Stimulated activated CD4-positive, alpha-beta T cell treated with anti-CD3 and anti-CD28 coated beads, Interleukin-1b, Interleukin-23, amount 100 ng/mL, for 1 hour (primary cell): ENCODE measurements at places on chromosomes 12 and 14.

DNA sequence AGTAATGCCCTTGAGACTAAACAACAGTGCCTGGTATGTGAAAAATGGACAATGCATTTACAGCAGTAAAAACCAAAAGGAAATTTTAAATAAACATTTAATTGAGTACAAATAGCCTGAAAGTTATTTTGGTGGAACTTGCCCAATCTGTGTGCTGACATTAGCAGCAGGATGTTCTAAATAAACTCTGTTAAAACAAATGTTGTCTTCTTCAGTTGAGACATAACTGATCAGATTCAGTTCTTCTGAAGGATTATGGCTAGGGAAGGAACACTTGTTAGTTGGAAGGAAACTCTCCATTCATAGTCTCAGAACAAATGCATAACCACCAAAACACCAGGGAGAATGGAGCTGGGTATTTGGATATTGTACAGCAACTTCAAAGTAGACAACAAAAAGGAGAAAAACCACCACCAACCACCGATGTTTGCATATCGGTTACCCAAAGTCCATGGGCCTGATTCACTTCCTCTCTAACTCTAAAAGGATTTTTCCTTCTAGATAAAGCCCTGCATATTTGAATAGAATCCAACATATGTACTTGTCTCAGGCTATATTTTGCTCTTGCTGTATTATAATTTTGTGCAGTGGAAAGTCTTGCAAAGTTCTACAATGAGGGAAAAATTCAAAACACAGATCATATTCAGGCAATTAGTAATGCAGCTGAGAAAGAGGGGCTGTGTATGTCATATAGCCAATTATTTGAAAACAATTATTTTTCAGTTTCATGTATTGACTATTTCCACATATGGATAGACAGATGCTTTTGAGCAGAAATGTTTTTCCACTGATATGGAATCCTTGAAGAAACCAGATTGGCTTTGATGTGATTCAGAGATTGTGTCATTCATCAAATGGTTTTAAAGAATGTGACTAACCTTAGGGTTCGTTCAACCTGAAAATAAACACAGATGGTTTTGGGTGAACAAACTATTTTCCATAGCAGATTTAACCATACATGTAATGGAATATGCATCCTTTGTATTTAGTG, 152.2 kb upstream of the BMP4 start:
- DNase-seq, result no peak

GRCh38 chr12:90816353-90817089, 138.5 kb downstream of the CCER1 start:
- DNase-seq, result no peak

GRCh38 chr12:13563743-13564125, 367.2 kb downstream of the EMP1 start:
- DNase-seq, result no peak

DNA sequence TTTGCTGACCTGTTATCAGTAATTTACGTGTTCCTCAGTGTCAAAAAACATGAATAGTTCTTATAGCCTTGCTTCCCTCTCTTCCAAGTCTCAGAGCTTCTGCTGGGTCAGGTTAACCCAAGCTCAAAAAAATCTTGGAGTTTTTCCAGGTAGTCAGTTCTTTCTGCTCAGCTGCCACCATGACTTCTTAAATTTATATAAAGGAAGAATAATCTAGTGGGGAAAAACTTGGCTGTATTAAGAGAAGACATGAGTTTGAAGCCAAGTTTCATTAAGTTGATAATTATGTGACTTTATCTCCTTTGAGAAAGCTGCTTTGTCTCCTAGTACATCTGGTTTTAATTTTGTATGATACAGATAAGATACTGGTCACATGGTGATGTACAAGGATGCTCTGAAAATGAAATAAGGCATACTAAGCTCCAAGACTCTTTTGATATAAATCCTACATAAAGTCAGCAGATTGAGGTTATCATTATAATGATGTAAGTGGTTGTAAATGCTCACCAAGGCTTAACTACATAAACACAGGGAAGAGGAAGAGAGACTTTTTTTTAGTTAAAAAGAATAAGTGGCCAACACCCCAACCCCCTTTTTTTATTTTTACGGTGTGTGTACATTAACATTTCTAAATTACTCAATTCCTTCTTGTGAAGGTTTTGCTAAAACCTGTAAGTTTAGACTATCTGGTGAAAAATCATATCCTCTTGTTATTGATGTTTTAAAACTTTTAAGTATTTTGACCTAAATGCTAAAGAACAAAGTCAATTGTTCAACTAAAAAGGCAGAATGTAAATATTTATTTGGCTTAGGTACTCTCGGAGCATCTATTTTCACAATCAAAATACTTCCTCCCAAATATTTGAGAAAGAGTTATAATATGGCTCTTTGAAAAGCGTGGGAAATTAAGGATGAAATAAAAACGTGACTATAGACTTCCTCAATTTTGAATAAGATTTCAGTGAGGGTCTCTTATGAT, 84.1 kb upstream of the SLC38A2 start:
- no peak for DNase-seq

- no peak for DNase-seq
Observed at GRCh38 chr12:10135126-10135525, 5.1 kb upstream of the CLEC7A start.

DNA sequence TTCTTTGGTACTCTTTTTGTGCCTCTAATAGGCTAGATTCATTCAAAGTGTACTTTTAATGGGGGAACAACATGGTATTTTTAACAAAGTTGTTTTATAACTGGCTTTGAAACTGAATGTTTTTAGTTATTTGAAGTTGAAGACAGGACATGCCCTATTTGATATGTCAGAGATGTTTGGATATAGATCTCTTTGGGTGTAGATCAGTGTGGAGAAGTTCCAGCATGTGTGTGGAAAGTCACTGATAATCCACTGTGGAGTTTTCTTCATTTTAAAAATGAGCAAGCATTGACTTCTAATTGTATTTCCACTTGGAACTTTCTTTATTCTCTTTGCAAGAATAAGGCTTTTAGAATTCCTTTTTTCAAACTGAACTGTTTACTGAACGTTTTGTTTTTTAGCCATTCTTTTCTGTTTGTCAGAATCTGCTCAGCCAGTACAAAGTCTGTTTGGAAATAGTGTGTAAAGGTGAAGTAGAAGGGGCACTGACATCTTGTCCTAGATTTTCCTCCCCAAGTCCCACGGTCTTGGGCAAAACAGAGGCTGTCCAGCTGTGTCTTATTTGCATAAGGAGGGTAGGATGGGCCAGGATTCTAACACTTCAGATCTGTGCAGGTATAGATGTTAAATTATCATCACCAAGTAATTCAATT, 35.0 kb downstream of the TDP1 start:
- no peak for DNase-seq

DNA sequence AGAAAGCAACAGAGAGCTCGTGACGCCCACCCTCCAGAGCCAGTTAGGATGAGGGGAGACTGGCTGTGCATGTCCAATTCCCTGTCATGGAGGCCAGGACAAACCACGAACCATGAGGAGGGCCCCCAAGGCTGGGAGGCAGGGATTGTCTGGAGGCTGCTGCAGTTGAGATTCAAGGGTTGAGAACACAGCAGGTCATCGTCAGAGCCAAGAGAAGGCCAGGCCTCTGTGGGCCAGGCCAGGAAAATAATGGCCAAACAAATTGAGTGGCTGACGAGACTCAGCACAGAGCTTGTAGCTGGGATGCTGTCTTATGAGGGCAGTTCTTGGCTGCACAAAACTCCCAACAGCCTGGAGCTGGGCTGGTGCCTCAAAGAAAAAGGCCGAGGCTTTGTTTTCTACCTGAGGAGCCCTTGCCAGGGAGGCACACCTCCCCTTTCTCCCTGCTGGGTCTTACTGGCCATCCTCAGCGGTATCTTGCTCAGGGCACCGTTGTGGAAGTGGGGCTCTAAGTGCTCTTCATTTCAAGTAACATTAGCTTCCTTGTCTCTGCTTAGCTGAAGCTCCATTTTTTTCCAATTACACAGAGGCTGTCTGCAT, 665.9 kb downstream of the BCL11B start:
- DNase-seq, result no peak

GRCh38 chr12:3362737-3363136, 128.3 kb upstream of the PRMT8 start:
- no peak for DNase-seq

DNA sequence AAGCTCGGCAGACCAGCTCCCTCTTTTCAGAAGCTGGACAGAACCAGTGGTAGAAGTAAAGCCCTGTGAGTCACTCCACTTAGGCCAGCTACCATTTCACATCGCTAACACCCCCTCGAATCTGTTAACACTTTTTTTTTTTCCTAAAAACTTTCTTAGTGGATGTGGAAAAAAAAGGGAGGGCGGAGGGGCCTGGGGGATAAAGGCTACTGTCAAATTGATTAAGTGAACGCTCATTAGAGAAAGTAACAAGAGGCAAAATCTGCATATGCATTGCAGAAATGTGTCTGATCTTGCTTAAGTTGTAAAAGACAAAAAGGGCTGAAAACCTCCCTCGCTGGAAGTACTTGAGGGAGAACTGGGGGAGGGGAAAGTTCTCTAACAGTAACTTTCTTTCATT, 86.6 kb upstream of the OTX2 start:
- DNase-seq, result no peak

DNA sequence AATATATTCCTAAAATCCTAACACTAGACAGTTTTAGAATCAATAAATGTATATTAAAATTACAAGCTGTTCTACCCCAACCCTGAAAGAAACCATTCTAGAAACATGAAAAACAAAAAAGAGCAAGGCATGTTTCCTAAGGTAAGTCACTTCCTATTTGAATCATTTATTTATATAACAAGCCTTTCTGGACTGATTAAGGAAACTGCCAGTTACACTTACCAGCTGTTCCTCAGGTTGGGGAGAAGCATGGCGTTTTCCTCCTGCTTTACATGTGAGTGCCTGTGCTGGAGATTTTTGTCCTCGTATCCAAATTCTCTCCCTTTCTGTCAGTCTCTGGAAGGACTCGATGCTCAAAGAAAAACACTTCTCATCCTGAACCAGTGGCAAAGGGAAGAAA, 183.3 kb downstream of the EFCAB11 start:
- DNase-seq, result no peak

DNA sequence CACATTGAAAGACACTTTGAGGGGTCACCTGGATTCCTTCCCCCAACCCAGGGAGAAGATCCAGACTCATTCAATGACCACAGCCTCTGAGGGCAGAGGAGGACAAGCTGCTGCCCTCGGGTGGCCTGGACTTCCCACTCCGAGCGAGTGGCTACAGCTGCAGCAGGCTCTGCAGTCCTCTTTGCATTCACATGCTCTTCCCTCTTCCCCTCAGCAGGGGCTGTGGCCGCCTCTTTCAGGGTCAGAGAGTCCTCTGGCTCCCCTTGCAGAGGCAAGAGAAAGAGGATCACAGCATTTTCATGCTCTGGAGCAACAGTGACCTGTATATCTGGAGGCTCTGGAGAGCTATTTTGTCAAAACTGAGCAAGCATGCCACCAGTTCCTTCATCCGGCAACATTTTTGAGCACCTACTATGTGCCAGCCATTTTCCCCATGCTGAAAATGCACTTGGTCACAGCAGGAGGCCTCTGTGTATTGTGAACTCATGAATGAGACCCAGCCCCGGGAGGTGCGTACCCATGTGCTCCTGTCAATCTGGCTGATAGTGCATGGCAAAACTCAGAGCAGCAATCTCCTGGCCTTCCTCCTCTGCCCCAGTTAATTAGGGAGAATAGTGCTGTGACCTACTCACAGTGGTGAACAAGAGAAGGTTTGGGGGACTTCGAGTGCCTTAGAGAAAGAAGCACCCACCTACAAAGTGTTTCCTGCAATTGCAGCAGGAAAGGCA, 42.9 kb upstream of the KCNA5 start:
- no peak for DNase-seq

DNA sequence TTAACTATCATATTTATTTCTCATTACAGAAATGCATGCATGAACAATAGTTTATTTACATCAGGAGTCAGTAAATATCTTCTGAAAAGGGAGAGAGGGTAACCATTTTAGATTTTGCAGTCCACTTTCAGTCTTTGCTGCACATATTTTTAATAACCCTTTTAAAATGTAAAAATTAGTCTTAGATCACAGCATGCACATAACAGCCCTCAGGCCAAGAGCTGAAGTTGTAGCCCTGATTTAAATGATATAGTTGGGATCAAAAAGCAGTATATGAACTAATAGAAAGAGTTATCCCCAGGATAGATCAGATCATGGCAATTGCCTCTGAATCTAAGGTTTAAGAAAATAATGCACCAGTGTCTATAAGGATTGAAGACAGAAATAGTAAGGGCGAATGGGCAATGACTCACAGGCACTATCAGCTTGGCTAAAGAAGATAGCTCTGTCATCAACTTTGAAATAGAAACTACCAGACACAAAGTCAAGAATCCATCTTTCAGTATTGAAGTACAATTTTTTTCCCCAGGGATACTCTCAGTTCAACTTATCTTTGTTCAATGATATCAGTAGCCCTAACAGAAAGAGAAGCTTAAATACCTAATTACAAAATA, 13.1 kb upstream of the CLEC7A start:
- no peak for DNase-seq
